Urinary bladder (tissue), 4 donors: ENCODE measurements at places on chromosomes 7 and 10. TPM values are rescaled to one million over a fixed set of nuclear protein-coding genes. Genes with fewer than 3 reads are reported as not detected.

- no peak for DNase-seq
Measured at GRCh38 chr7:128165927-128166420, 75.1 kb upstream of the LEP start.

GRCh38 chr7:166338-167060, 25.9 kb upstream of the FAM20C start:
- DNase-seq = no peak

UTF1 gene
- not detected for polyA plus RNA-seq

DNA sequence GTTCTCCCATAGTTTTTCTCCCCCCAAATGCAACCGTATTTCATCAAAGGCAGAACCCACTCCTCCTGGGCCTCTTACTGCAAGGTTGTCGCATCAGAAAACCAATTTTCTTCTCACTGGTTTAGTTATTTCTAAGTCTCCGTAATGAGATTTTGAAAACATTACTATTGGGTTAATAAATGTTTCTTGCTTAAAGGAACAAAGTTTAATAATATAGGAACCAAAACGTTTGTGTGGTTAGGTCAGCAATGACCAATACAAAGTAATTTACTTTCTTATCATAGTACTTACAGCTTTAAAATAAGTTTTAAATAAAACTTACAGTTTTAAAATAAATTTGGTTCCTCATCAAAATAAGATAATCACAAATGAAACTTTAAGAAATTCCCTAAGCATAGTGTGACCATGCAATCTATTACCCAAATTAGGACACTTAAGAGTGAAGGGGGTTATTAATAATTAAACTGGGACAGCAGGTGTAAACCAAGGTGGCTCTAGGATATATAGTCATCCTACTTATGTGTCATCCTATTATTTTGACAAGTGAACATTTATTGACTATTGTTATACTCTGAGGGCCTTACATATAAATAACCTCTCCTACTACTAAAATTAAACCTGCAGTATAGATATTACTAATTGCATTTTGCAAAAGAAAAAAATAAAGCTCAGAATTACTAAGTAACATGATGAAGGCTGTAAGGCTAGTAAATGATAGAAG, 415.4 kb upstream of the LRRN3 start:
- no peak for DNase-seq

DNA sequence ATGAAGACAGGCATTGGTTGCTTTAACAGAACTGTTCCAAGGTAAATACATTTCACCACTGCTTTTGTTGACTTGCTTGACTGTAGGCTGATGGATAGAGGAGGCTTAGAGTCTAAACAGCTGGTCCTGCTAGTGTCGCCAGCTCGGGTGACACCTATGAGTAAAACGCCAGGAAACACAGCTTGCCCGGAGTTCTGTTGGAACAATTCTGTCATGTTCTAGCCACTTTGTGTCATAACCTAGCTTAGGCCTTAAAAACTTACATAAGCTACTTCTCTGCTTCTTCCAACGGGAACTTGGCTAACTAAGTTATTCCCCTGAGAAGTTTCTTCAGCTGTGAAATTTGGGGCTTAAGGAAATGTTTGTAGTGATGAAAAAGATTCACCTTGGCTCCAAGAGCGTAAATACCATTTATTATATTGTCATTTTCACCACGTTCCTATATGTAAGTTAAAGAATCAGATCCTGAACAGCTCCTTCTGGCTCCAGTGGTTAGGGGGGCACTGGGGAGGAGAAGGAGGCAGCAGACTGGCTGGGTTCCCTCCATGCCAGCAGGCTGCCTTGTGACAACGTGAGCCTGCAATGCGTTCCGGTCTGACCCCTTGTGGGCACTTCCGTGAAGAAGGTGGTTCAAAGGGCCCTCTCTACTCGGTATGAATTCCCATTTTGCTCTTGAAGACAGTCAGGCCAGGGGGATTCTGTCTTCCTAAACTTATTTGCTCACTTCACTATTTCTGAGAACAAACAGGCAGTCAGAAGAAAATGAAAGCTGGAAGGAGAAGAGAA, 253.2 kb downstream of the BMPER start:
- no peak for DNase-seq
